ENCODE measurements at places on chromosomes 7 and 10. TPM values are rescaled to one million over a fixed set of nuclear protein-coding genes. Genes with fewer than 3 reads are reported as not detected.

GRCh38 chr7:18109762-18110161, 82.1 kb upstream of the PRPS1L1 start:
- no peak overlapping the region for H3K27ac ChIP-seq
- ATAC-seq, result no peak
- no peaks in the 10 kb centered on the region for H3K36me3 ChIP-seq
- no peaks in the 10 kb centered on the region for H3K4me1 ChIP-seq
- peaks cover 28% of the 10 kb centered on the region for H3K27me3 ChIP-seq
- no peak overlapping the region for H3K4me3 ChIP-seq

DNA sequence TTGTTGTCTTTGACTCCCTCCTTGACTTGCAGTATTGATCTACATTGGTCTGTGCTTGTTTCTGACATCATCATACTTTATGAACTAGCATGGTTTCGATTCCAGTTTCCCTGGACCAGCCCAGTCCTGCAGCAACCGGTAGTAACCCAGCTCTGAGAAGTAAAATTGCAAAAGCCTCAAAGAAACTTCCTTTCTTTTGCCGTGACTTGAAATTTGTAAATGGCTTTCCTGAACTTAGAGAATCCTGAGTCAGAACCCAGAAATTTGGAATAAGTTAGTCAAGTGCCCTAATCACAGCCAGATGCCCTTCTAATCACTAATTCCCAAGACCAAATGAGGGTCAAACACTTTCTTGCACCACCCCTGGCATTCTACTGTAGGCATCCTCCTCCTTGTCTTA, 15.0 kb downstream of the TAS2R60 start:
- no peak overlapping the region for H3K4me3 ChIP-seq
- no peaks in the 10 kb centered on the region for H3K4me1 ChIP-seq
- H3K36me3 ChIP-seq, result no peaks in the 10 kb centered on the region
- no peaks in the 10 kb centered on the region for H3K27me3 ChIP-seq

GRCh38 chr10:64115908-64116643, 594.9 kb downstream of the REEP3 start:
- peaks cover 7% of the 10 kb centered on the region for H3K4me1 ChIP-seq
- no peak for ATAC-seq
- H3K4me3 ChIP-seq, result no peak overlapping the region
- H3K27ac ChIP-seq, result no peak overlapping the region

GRCh38 chr7:101097561-101097960, 12.3 kb downstream of the TRIM56 start:
- H3K27ac ChIP-seq, result peak overlapping the region; percentile 47
- peaks cover 12% of the 10 kb centered on the region for H3K27me3 ChIP-seq
- H3K4me1 ChIP-seq, result peaks cover 3% of the 10 kb centered on the region

Gene CRHR2
- total RNA-seq, result not detected

DNA sequence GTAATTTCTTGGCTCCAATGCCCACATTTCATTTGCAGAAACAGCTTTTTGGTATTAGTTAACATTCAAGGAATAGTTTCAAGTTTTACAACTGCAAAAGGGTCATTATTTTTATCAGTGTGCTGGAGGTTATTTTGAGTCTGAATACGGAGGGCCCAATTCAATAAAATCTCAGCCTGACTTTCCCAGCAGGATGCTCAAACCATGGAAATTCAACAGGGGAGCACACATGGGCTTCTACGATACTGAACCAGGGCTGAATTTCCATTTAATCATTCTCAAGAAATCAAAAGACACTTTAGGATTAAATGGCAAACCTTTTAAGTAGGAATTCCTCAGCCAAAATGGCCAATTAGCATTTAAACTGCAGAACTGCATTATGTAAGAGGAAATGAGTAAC, 700.9 kb upstream of the ANKRD30A start:
- no peak overlapping the region for H3K4me3 ChIP-seq
- no peak overlapping the region for H3K27ac ChIP-seq
- H3K36me3 ChIP-seq, result no peaks in the 10 kb centered on the region
- no peaks in the 10 kb centered on the region for H3K4me1 ChIP-seq
- H3K27me3 ChIP-seq, result no peaks in the 10 kb centered on the region
- ATAC-seq, result no peak

GRCh38 chr10:22648547-22648961, 65.8 kb downstream of the PIP4K2A start:
- peak overlapping the region; percentile 93 for H3K27ac ChIP-seq
- ATAC-seq, result peak; percentile 30
- H3K4me3 ChIP-seq, result peak overlapping the region; percentile 87
- H3K36me3 ChIP-seq, result peaks cover 20% of the 10 kb centered on the region
- peaks cover 80% of the 10 kb centered on the region for H3K4me1 ChIP-seq
- H3K27me3 ChIP-seq, result no peaks in the 10 kb centered on the region

DNA sequence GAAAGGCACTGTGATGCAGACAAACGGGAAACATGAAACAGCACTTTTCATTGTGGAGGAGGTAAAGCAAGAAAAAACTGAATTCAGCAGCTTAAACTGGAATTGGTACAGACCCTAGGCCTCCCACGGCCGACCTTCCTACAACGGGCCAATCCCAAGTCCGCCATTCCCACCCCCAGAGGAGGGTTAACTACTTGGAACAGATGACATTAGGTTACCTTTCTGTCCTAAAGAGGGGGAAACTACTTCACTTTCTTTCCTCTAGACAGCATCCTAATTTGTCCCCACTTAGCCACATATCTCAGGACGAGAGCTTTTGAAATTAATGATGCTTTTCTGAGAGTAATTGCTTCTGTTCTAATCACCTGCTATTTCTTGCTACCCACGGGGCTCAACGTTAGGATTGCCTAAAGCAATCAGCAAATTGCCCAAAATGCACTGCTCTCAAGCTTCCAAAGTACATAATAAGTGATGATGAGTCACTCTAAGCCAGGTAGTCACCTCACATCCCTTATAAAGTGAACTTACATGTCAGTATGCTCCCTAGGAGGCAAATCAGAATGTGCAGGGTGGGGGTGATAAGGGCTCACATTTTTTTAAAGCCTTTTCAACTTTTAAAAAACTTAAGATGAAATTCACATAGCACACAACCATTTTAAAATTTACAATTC, 36.7 kb downstream of the LSM5 start:
- ATAC-seq, result no peak
- H3K27me3 ChIP-seq, result peaks cover 19% of the 10 kb centered on the region
- H3K4me3 ChIP-seq, result no peak overlapping the region
- no peaks in the 10 kb centered on the region for H3K36me3 ChIP-seq
- no peaks in the 10 kb centered on the region for H3K4me1 ChIP-seq

Gene COL28A1
- total RNA-seq, result 0.13 TPM

DNA sequence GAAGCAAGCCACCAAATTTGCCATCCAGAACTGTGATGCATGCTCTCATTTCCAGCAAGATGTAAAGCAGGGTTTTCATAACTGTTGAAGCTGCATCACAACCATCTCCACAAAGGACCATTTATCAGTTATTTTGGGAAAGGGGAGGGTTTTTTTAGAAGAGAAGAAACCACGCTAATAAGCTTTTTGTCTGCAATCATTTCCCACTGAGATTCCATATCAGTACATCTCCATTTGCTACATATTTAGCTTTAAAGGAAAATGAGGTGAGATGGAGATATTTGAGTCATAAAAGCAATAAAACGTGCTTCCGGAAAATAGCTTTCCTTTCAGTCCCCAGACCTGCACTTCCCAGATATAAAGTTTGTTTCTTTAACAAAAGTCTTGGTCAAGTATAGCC, 258.2 kb downstream of the FRMD4A start:
- H3K4me3 ChIP-seq, result no peak overlapping the region
- ATAC-seq, result no peak
- no peak overlapping the region for H3K27ac ChIP-seq
- peaks cover 16% of the 10 kb centered on the region for H3K27me3 ChIP-seq
- H3K4me1 ChIP-seq, result no peaks in the 10 kb centered on the region

GRCh38 chr7:95517870-95518269, 32.1 kb downstream of the ASB4 start:
- ATAC-seq, result no peak
- no peak overlapping the region for H3K4me3 ChIP-seq
- peaks cover 13% of the 10 kb centered on the region for H3K27me3 ChIP-seq
- H3K27ac ChIP-seq, result no peak overlapping the region

- no peaks in the 10 kb centered on the region for H3K4me1 ChIP-seq
- no peak for ATAC-seq
- H3K36me3 ChIP-seq, result no peaks in the 10 kb centered on the region
- H3K27me3 ChIP-seq, result no peaks in the 10 kb centered on the region
- H3K27ac ChIP-seq, result no peak overlapping the region
These were observed 269.9 kb upstream of the FERD3L start for GRCh38 chr7:19415123-19415522.

Gene INMT
- total RNA-seq, result 0.21 TPM

DNA sequence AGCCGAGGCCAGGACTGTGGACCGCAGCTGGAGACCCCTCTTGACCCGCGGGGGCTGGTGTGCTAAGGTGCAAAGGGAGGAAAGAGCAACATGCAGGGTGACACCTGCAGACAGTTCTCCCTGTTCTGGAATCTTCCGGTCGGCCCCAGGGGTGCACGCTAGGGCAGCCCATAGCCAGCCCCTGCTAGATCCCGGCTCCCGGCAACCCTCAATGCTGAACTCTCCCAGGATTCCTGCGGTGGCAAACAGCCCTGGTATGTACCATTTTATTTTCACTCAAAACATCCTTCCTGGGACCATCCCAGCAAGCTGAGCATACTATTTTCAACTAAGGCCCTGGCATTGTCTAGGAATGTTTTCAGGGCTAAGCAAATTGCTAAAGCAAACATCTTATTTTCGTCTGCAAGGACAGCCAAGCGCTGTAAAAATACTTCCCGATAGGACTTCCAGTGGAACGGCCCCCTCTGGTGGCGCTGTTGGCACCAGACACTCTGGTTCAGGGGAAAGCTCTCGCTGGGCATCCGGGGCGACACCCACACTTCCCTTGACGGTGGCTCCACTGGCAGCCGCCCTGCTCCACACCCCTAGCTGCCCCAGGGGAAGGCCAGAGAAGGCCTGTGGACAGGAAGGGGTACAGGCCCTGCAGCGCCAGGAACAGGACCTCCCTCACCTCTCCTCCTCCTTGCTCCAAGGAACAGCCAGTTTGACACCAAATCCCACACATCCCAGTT, 99.4 kb downstream of the CTBP2 start:
- peaks cover 19% of the 10 kb centered on the region for H3K27me3 ChIP-seq
- no peak for ATAC-seq
- no peak overlapping the region for H3K4me3 ChIP-seq
- no peak overlapping the region for H3K27ac ChIP-seq

- peak overlapping the region; percentile 69 for H3K27ac ChIP-seq
- H3K27me3 ChIP-seq, result no peaks in the 10 kb centered on the region
- H3K36me3 ChIP-seq, result no peaks in the 10 kb centered on the region
- peaks cover 9% of the 10 kb centered on the region for H3K4me1 ChIP-seq
These were observed 90.0 kb upstream of the PLXNA4 start for GRCh38 chr7:132666071-132666773.

- no peak overlapping the region for H3K27ac ChIP-seq
- H3K36me3 ChIP-seq, result no peaks in the 10 kb centered on the region
- peak; percentile 66 for ATAC-seq
These were observed 311.9 kb downstream of the GRM8 start for GRCh38 chr7:126940723-126941307.

Gene ASZ1
- not detected for total RNA-seq

DNA sequence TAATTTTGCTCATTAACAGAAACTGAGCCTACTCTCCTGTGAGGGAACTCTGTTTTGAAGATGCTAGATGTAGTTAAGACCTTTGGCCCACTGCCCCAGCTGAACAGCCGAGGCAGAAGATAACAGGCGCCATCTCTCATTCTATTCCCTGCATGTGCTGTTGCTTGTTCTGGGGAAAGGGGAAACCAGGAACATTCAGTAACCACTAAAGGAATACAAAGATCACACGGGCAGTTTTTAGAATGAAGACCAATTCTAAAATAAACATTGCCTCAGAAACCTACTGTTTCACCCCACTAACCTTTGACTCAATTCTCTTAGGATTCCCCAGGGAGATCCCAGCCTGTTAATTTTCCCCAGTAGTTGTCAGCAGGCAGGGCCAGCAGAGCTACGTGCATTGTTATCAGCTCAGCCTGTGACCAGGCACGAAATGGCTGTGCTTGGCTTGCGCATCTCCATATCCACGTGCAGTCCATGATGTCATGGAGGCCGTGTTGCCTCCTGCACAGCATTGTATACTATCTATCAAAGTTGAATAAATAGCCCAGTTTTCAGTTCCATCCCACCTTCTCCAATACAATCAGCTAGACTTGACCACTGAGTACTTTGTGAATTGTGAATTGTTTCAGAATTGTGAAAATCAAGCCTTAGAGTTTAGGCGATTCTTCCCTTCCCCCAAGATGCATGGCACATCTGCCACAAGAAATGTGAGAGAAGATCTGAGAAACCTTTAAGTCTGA, 36.0 kb downstream of the ANK3 start:
- H3K36me3 ChIP-seq, result no peaks in the 10 kb centered on the region
- H3K27ac ChIP-seq, result peak overlapping the region; percentile 63
- no peak for ATAC-seq
- H3K4me3 ChIP-seq, result no peak overlapping the region
- H3K4me1 ChIP-seq, result no peaks in the 10 kb centered on the region

DNA sequence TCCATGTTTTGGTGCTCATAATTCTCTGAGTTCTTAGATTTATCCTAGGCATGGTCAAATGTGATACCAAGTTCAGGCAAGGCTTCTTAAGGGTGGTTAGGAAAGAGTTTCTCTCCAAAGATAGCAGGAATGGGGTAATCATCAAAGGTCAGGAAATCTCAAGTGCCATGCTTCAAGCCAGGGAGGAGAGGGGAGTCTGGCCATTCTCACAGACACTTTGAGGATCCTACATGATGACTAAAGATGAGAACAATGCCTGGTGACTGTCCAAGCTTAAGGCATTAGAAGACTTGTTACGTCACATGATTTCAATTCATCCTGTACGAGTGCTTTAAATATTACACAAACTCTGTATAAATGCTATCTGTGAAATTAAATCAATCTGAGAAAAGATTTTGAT, 59.4 kb downstream of the POM121L12 start:
- no peak overlapping the region for H3K4me3 ChIP-seq
- H3K4me1 ChIP-seq, result no peaks in the 10 kb centered on the region
- ATAC-seq, result no peak
- no peak overlapping the region for H3K27ac ChIP-seq
- H3K36me3 ChIP-seq, result no peaks in the 10 kb centered on the region

GRCh38 chr10:42961796-42962109, 115.1 kb upstream of the RET start:
- H3K27me3 ChIP-seq, result no peaks in the 10 kb centered on the region
- H3K4me1 ChIP-seq, result no peaks in the 10 kb centered on the region
- no peaks in the 10 kb centered on the region for H3K36me3 ChIP-seq
- no peak overlapping the region for H3K27ac ChIP-seq
- no peak overlapping the region for H3K4me3 ChIP-seq

DNA sequence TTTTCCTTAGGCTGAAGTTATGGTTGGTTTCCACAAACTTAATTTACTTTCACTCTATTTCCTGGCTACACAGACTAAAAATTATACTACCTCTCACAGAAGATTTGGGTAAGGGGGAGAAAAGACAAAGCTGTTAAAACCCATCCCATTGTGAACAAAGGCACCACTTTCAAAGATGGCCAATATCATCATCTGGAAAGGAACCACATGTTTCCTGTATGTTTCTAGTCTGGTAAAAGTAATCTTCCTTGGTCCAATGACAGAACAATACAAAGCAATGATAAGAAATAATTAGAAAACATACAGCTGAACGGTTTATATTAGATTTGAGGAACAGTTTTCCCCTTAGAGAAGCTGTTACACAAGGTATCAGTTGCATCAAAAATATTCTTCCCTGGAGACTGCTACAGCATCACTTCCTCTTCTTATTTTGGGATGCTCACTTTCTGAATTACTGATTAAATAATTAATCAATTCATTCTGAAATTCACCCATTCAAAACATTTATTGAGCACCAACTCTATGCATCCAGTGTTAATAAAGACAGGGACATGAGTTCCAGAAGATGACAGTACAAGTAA, 8.5 kb upstream of the SFR1 start:
- no peaks in the 10 kb centered on the region for H3K36me3 ChIP-seq
- peaks cover 9% of the 10 kb centered on the region for H3K27me3 ChIP-seq

- no peaks in the 10 kb centered on the region for H3K36me3 ChIP-seq
- no peak overlapping the region for H3K27ac ChIP-seq
- H3K27me3 ChIP-seq, result peaks cover 23% of the 10 kb centered on the region
- H3K4me3 ChIP-seq, result no peak overlapping the region
These were observed 89.9 kb upstream of the BTBD16 start for GRCh38 chr10:122181041-122181732.

Measured in activated T-helper 17 cell treated with anti-CD3 and anti-CD28 coated beads, Interleukin-2, amount 50 U/mL, for 72 hours (primary cell).